Activated naive CD4-positive, alpha-beta T cell treated with anti-CD3 and anti-CD28 coated beads, Interleukin-2, amount 50 U/mL, for 72 hours (primary cell): ENCODE measurements at places on chromosomes 11 and 22. TPM values are rescaled to one million over a fixed set of nuclear protein-coding genes. Genes with fewer than 3 reads are reported as not detected.
A peak's percentile ranks its signal among the peaks of the same experiment; 100 is the strongest.

DNA sequence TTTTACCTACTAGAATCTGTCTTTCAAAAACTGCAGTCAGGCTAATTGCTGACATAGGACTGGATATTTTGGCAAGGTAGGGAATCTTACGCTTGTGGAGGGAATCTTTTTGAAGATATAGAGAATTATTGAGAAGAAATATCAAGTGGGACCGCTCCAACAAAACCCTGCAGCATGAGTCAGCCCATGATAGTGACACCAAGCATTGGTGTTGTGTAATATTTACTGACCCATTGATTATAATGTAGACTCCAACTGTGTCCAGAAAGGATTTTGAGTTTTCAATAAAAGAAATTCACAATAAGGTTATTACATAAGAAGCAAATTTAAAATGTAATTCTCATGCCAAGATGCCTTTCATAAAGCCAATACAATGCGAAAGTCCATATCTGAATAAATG, 20.7 kb downstream of the MS4A4A start:
- DNase-seq = no peak

DNA sequence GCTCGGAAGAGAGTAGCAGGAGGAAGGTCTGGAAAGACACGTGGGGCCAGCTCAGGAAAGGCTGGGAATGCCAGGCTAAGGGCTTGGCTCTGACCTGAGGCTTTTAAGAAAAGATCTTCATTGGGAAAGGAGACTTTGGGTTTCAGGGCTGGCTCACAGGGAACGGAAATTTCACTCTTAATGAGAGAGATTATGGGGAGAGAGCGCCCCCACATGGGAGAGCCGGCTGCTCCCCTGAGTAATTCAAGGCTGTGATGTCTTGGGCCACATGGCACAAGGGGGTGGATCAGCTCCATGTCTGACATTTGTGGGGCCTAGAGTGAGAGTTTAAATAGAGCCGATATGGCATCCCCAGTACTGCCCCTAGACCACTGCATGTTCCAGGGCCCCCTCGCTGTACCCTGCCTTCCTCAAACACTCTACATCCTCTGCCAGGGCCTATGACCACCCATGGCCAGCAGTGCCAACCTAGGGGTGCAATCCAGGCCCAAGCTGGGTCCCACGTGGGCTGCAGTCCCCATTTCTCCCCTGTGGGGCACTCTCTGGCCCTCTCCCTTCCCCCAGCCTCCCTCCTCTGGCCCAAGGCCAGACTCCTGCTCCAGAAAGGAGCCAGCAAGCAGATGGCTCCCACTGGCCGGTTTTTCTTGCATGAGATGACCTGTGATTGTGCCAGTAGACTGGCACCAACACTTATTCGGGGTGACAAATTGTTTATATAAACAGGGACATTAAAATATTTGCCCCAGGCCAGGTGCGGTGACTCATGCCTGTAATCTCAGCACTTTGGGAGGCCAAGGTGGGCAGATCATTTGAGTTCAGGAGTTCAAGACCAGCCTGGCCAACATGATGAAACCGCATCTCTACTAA, 75.2 kb downstream of the ISX start:
- no peak for DNase-seq

HEPN1 gene
- total RNA-seq = not detected

OR52I2 gene
- total RNA-seq = not detected

TSPAN18 gene
- total RNA-seq = 2.3 TPM

DNA sequence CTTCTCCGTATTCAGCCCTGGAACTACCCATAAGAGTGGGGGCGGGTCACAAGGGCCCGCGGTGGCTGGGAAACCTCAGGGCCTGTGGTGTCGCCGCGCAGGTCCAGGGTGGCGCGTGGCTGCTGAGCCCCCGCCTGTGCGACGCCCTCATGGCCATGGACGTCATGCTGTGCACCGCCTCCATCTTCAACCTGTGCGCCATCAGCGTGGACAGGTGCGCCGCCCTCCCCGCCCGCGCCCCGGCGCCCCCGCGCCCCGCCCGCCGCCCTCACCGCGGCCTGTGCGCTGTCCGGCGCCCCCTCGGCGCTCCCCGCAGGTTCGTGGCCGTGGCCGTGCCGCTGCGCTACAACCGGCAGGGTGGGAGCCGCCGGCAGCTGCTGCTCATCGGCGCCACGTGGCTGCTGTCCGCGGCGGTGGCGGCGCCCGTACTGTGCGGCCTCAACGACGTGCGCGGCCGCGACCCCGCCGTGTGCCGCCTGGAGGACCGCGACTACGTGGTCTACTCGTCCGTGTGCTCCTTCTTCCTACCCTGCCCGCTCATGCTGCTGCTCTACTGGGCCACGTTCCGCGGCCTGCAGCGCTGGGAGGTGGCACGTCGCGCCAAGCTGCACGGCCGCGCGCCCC, 2.4 kb downstream of the DRD4 start:
- DNase-seq = no peak

TMEM121B gene
- total RNA-seq = 0.05 TPM

DNA sequence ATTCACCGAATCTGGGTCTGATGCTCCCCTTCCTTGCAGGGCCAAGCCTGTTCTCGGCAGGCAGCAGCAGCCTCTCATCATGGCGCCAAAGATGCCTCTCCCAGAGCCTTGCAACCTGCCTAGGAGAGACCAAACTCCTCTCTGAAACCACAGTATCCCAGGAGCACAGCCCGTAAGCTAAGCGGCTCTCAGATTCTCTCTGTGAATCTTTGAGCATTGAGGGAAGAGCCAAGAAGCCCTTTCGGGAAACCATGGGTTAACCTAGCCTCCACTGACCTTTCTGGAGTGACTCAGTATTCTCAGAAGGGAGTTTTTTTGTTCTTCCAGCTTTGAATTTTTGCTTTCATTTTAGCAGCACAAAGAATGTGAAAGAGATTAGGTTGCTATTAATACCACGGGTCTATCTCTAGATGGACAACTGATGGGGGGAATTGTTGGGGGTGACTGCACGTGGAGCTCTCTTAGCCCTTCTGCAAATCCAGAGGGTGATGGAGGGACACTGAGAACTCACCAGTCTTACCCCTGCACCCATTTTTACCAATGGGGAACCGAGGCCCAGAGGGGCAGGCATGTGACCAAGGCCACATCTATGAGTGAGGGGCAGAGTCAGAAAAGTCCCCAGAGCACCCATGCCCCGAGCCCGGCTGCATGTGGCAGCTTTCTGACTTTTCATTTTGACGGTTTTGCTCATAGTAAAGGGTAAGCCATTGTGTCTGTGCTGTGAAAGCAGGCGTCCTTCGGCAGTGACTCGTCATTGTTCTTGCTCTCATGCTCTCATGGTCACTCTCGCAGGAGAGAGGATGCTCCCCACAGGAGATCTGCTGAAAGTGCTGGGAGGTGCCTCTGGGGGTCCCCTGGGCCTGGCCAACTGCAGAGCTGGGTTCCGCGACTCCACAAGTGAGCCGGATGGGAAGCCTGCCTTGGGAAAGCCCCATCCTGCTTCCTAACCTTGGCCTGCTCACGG, 36.0 kb downstream of the IRAG1 start:
- DNase-seq = no peak

RTN4RL2 gene
- not detected for total RNA-seq

KRTAP5-8 gene
- not detected for total RNA-seq

POU2F3 gene
- not detected for total RNA-seq

NTM gene
- total RNA-seq = not detected

DNA sequence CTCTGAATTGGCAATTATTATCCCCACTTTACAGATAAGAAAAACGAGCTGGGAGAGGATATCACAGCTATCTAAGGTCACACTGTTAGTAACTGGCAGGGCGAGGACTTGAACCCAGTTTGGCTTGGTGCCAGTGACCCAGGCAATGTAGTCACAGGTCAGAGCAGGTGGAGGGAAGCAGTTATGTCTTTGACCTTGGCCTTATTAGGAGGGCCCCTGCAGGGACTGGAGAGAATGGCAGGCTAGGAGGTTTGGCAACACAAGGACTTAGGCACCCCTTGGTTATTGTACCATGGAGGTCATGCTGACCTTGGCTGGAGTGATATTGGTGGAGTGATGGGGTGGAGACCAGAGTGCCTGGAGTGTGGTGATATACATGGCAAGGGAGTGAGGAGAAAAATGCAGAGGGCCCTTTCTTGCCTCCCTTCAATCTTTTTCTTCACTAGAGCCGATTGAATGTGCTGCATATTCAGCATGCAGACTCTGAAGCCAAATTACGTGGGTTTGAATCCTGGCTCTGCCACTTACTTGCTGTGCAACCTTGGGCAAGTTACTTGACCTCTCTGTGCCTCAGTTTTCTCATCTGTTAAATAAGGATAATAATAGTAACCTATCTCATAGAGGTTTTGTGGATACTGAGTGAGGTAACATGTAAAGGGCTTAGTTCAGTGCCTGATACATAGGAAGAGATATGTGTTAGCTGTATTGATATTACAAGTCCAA, 92.7 kb upstream of the TBCEL start:
- DNase-seq = no peak

- DNase-seq = no peak
Measured at GRCh38 chr11:80241766-80242165, 800.9 kb upstream of the TENM4 start.

CBLIF gene
- total RNA-seq = not detected

DNA sequence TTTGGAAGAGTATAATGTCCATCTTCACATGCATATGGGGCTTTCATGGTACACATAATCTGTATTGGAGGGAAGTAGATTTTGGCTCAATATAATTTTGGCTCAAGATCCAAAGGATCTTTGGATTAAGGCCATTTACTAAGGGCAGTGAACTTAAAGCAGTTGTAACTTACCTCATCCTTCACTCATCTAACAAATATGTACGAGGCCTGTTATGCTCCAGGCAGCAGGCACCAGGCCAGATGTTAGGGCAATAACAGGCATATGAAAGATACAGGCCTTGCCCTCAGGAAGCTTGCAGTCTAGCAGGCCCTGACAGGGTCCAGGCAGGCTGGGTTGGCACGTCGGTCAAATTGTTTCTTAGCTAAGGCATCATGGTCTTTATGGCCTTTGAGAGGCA, 44.6 kb downstream of the LIF start:
- no peak for DNase-seq

- no peak for DNase-seq
Measured at GRCh38 chr11:117519170-117519569, 191.5 kb downstream of the CEP164 start.

- no peak for DNase-seq
Measured at GRCh38 chr11:79205786-79206185, 235.0 kb downstream of the TENM4 start.

RIC3 gene
- 12.1 TPM for total RNA-seq

GRCh38 chr11:81570669-81571068, 1163.0 kb downstream of the FAM181B start:
- DNase-seq = no peak

MMP20 gene
- not detected for total RNA-seq

CRYAB gene
- total RNA-seq = not detected

- no peak for DNase-seq
Measured at GRCh38 chr22:36911887-36912661, 1.4 kb upstream of the CSF2RB start.

DNA sequence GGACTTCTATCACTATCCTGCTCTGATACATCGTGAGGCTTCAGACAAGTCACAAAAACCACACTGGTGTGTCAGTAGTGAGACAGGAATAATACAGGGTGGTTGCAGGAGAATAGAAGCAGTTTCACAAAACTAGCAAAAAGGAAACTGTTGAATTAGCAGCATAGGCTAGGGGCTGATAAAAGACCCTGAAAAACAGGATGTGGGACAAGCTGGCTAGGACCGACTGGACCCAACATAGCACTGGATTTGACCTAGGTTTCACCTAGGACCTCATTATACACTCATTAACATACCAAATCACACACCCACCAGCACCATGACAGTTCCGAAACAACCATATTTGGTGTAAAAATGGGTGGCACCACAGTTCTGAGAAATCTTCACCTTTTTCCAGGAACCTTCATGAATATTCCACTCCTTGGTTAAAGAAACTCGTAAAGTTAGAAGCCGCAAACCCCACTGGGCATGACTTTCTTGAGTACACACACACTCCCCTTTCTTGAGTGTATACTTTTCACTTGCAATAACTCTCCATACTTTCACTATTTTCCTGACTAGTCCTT, 76.2 kb downstream of the SLC1A2 start:
- peak; percentile 71 for DNase-seq

ADAMTS8 gene
- total RNA-seq = not detected

IGHMBP2 gene
- total RNA-seq = 21.2 TPM

DNA sequence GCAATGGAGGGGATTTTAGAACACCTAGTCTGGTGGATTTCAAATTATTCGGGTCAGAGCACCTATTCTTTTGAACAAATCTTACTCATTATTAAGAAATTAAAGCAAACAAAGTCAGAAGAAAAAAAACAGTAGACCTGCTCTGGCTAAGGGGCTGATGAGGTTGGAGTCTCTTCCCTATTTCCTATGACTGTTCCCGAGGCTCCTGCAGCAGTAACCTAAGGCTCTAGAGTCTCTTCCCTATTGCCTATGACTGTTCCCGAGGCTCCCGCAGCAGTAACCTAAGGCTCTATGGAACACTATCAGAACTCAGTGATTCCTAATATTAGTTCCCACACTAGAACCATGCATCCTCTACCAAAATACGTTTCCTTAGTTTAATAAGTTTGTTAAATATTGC, 607.9 kb downstream of the NTM start:
- DNase-seq = no peak

DNA sequence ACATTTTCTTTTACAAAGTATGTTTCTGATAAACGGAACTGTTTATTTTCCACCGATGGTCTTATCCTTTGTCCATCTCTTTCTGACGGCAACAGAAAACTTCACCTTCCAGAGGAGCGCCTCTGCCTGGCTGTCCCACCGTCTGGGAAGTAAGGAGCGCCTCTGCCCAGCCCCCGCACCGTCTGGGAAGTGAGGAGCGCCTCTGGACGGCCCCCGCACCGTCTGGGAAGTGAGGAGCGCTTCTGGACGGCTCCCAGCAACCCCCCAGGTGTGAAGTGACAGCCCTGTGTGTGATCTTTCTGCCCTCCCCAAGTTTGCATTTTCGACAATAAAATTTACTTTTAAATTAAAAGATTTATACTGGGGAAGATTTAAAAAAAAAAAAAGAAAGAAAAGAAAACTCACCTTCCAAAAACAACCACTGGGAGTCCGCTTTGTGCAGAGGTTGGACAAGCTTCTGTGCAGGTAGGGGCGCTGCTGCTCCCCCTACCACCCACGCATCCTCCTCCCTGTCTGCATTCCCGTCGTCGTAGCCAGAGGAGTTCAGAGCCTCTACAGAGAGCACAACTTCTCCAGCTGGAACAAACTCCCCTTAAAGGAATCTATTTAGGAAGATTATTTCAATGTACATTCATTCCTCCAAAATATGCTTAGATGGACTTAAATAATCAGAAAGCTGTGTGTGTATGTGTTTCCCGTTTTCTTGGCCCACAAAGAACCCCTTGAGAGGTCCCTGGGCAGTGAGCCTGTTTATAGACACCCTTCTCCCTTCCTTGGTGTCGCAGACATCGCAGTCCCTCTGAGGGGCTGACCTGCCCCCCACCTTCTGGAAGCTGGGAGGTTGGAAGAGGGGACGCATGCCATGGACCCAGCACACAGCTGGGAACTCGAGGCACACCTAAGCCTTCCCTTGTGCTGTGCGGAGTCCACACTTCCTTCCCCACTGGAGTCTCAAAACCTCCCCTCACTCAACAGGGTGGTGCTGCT, 849 bp upstream of the APOBEC3B start:
- DNase-seq = no peak
